Mucosa of descending colon (tissue), 3 donors: ENCODE measurements at places on chromosomes 7 and 10.

- DNase-seq: no peak
These were observed 114.5 kb upstream of the INHBA start for GRCh38 chr7:41817386-41817785.

- no peak for DNase-seq
These were observed 500.2 kb upstream of the GALNT17 start for GRCh38 chr7:70631718-70632117.

GRCh38 chr7:120254845-120255244, 18.1 kb upstream of the KCND2 start:
- DNase-seq: no peak

DNA sequence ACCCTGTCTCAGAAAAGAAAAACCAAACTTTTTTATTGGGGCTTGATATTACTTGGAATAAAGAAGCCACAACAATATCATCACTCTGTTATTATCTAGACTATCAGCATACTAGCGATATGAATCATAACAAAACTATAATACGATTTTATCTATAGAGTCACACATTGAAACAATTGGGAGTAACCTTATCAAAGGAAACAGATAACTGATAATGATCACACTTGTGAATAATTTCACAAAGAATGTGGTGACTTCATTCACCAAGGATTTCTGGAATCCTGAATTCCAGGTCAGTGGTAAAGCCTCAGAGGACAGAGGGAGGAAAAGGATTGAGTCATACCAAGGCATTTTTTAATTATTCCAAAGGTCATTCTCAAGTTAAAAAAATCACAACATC, 32.1 kb upstream of the NMT2 start:
- no peak for DNase-seq

DNA sequence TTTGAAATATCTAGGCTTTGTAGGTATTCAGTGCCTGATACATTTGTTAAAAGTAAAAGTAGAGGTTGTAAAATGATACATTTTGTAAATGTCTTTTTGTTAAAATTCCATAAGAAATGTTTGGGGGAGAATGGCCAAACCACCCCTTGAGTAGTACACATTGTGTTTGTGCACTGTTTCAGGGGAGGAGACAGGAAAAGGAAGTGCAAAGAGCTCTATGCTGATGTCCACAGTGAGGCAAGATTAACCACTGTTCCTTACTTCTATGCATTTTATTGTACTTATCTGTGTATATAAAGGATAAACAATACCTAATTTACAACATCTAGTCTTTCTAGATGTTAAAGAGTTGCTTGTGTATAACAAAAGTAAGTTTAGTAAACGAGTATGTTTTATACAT, 7.4 kb upstream of the CYCS start:
- no peak for DNase-seq

- DNase-seq: no peak
These were observed 19.6 kb downstream of the NOC3L start for GRCh38 chr10:94343151-94343550.

DNA sequence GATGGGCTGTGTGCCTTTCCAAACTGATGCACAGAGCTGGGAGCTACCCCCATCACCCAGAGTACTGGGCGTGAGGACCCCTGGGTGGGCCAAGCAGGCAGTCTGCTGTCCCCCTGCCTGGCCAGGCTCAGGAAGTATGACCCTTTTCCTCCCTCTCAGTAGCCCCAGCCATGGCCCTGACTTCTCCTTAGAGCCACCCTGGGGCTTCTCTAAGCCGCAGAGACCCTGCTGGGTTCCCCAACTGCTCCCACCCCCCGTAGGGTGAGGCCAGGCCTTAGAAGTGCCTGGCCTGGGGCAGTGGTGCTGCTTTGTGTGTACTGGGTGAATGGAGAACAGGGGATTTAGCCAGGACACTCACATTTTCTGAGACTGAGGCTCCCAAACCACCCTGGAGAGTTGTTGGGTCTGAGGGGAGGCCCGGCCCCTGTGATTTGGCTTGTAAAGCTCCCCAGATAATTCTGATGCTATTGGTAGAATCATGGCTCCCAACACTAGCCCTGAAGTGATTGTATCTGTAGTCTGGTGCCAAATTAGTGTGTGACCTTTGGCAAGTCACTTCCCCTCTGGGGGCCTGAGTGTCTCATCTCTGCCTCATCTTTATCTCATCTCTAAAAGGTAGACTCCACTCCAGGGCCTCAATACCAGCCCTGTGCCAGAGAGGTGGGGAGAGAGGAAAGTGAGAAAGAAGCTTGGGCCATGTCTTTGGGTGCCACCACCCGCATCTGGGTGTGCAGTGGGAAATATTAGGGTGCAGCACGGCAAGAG, 99.7 kb upstream of the PPIF start:
- DNase-seq: no peak

DNA sequence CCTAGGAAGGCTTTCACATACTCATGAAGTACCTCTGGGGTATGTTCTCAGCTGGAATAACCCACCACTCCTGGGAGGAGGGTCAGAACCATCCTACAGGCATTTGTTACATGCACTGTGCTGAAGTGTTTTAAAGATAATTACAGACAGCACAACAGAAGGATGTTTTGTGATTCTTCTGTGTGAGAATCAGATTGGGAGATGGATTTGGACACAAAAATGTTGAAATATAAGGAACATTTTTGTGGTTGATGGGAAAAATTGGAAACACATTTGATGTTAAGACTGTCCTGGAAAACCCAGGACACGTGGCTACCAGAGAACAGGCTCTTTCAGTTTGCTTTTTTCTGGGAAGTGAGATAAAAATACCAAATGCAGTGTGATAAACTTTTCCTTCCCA, 61.4 kb downstream of the BICC1 start:
- DNase-seq: no peak

- no peak for DNase-seq
These were observed 73.6 kb upstream of the RPA3 start for GRCh38 chr7:7792056-7792455.

GRCh38 chr10:89710753-89711152, 9.4 kb downstream of the KIF20B start:
- no peak for DNase-seq

- DNase-seq: peak; percentile 46
These were observed 33.1 kb upstream of the GALNT11 start for GRCh38 chr7:151992375-151992774.

- DNase-seq: no peak
These were observed 269.8 kb upstream of the HGF start for GRCh38 chr7:82039621-82040020.

- DNase-seq: no peak
These were observed 110.2 kb downstream of the MYO3A start for GRCh38 chr10:26044141-26044749.

DNA sequence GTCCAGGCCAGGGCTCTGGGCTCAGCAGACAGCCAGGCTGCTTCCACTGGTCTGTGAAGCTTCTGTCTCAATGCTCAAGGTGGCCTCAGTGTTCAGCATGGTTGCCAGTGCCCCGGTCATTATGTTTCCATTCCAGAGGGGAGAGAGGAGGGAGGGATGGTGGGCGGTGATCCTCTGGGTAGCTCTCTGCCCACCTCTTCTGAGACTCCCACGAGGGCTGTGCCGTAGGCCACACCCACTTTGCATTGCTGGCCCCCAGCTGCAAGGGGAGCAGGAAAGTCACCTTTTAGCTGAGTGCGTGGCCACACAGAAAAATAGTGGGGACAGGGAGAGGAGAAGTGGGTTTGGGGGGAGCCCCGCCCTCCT, 42.5 kb downstream of the FOXK1 start:
- DNase-seq: no peak

DNA sequence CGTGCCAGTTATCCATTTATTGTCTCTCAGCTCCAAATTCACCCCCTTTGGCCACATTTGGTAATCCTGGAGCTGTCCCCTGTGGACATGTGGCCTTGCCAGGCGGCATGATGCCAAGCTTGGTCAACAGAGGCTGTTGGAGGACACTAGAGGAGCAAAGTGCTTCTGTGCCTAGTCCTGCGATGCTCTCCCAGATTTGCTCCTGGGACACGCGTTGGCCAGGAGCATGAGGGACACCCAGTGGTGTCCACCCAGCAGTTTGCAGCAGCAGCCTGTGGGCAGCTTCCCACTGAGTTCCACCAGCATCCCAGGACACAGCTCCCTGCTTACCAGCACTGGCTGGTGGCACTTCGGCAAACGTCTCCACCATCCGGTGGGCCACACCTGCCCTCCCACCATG, 55.5 kb upstream of the STEAP1B start:
- no peak for DNase-seq

GRCh38 chr7:42457663-42458062, 220.7 kb upstream of the GLI3 start:
- no peak for DNase-seq

- DNase-seq: no peak
These were observed 18.1 kb upstream of the OIT3 start for GRCh38 chr10:72875250-72876055.

GRCh38 chr10:86759073-86759672, 2.8 kb downstream of the BMPR1A start:
- no peak for DNase-seq
